ENCODE measurements at places on chromosomes 2 and 18.

- DNase-seq = no peak
Observed at GRCh38 chr2:22907330-22907729, 477.6 kb upstream of the KLHL29 start.

- no peak for DNase-seq
Observed at GRCh38 chr2:36287363-36288275, 68.0 kb upstream of the CRIM1 start.

- DNase-seq = no peak
Observed at GRCh38 chr18:26710470-26711096, 154.9 kb downstream of the AQP4 start.

GRCh38 chr2:16546128-16546754, 119.4 kb downstream of the CYRIA start:
- DNase-seq = no peak

GRCh38 chr2:237430861-237431260, 16.9 kb upstream of the COL6A3 start:
- no peak for DNase-seq

DNA sequence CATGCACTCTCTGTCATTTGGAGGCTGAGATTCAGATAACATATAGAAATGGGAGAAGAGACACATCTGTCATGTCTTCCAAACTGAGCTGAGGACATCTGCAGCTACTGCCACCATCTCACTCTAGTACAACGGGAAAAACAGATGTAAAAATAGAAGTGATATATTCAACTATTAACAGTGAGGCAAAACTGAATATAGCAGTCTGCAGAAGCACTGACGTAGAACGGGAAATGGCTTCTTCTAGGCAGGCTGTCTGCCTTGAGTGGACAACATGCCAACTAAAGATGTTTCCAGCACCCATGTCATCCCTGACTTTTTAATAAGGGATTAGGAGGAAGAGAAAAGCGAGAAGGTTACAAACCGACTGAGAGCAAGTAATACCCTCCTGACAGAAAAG, 51.6 kb downstream of the MRPL33 start:
- no peak for DNase-seq

Measured in stimulated activated CD4-positive, alpha-beta T cell treated with anti-CD3 and anti-CD28 coated beads, TNF-alpha, amount 100 ng/mL, for 24 hours (primary cell).